ENCODE measurements at places on chromosomes 7 and 10. TPM values are rescaled to one million over a fixed set of nuclear protein-coding genes. Genes with fewer than 3 reads are reported as not detected.

GRCh38 chr10:75616076-75616475, 184.7 kb downstream of the LRMDA start:
- DNase-seq: no peak

DNA sequence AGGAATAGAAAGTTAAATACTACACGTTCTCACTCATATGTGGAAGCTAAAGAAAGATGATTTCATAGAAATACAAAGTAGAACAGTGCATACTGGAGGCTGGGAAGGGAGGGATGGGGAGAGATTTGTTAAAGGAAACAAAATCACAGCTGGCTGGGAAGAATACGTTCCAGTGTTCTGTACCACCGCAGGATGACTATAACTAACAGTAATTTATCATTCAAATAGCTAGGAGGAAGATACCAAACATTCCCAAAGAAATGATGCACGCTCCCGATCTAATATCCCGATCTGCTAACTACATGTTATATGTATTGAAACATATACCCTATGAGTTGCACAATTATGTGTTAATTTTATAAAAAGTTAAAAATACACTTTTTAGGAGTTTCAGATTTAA, 162.3 kb downstream of the ZMYND11 start:
- DNase-seq: no peak

DNA sequence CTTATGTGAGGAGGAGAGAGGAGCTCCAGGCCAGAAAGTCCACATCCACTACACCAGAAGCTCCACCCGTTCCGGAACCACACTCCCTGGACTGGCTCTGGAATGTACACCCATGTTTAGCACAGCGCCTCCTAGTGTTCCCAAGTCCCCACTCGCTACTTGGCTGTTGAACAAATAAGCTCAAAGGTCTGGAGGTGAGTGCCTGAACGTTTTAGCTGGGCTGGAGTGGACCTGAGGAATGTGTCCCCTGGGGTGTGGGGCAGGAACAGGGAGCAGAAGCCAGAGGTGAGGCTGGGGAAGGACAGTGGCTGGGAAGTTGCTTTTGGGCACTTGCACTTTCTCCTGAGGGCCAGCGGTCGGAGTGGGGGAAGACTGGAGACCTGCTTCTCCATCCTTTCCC, 164.1 kb upstream of the CDCA7L start:
- no peak for DNase-seq

- no peak for DNase-seq
Observed at GRCh38 chr7:106254525-106255116, 30.2 kb downstream of the NAMPT start.

Gene FEZF1
- total RNA-seq: not detected

Gene IDI2
- not detected for total RNA-seq

All from mucosa of descending colon (tissue), 3 donors.